ENCODE measurements at places on chromosomes 12 and 14.

DNA sequence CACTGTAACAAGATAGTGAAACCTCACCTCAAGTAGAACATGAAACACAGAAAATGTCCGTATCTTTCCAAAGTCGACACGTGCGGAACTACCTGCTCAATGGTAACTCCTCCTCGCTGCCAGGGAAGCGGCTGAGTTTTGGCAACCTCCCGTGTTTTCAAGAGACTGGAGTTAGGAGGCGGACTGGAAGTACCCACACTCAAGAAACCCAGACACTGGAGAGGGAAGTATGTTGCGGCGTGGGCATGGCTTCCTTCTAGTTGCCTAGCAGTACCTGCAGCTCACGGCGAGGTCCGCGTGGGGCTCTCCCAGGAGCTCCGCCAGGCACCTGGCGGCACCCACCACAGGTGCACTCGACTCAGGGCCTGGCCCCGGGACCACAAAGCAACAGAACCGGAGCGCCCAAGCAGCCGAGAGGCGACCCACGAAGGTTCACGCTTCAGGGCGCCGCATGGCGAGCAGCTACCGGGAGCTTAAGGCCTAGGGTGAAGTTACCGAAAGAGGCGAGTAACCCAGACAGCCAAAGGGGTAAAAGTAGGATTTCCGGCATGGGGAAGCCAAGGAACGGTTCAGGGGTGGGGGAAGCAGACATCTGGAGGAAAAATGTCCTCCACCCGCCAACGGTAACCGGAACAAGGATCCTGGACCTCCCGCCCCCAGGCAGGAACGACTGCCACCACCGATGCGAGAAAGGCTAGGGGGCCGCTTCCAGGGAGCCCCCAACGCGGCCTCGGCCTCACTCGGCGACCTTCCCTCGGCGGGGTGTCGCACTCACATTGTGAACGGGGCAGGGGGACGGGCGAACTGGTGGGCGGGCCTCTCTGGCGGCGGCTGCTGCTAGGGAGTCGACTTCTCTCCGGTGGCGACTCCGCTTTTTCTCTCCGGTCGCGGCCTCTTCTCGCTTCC lies 608 bp downstream of the PTGES3 start:
- peak; percentile 33 for DNase-seq

DNA sequence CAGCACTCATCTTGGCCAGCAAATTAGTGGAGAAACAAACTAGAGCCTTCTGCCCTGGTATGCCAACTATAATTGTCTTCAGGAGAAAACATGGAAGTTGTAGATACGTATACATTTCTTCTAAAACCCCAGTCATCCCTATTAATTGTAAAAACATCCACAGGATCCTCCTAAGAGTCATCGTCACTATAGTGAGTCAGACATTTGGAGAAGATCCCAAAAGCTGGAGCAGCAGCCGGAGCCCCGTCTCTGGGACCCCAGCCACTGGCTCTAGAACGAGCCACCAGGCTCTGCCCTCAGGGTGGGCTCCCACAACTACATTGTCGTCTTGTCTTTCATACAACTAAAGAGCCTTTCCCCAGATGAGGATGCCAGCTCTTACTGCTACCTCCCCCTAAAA lies 15.5 kb downstream of the PRKAB1 start:
- DNase-seq, result no peak

DNA sequence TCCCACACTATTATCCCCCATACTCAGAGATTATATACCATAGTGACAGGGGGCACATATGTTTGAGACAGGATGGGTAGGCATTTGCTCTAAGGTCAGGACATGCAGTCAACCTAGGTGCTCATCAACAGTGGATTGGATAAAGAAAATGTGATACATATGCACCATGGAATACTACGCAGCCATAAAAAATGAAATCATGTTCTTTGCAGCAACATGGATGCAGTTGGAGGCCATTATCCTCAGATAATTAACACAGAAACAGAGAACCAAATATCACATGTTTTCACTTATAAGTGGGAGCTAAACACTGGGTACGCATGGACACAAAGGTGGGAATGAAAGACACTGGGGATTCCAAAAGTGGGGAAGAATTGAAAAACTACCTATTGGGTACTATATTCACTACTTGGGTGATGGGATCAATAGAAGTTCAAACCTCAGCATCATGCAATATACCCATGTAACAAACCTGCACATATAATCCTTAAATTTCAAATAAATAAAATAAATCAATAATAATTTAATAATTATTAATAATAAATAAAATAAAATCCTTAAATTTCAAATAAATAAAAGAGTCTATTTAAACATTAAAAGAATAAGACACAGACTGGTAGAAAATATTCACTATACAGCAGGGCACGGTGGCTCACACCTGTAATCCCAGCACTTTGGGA lies 160.1 kb upstream of the CNOT2 start:
- DNase-seq, result no peak

GRCh38 chr14:22497671-22498093 lies 91.3 kb downstream of the DAD1 start:
- no peak for DNase-seq

DNA sequence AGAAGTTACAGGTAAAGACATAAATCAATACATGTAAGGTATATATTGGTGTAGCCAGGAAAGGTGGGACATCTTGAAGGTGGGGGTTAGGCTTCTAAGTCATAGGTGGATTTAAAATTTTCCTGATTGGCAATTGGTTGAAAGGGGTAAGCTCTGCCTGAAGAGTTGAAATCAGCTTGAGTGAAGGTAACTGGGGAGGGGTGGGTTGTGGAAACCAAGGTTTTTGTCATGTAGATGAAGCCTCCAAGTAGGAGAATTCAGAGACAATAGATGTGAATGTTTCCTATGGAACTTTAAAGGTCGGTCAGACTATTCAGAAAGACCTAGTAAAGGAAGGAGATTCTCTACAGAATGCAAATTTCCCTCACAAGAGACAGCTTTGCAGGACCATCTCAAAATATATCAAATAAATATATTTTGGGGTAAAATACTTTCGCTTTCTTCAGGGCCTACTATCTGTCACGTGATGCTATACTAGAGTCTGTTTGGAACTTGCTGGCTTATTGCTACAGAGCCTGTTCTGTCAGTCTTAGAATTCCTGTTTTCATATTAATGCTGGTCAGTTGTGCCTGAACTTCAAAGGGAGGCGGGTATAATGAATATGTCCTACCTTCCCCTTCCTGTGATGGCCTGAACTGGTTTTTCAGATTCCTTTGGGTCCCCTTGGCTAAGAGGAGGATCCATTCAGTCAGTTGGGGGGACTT lies 20.6 kb upstream of the SPATA7 start:
- DNase-seq, result no peak

DNA sequence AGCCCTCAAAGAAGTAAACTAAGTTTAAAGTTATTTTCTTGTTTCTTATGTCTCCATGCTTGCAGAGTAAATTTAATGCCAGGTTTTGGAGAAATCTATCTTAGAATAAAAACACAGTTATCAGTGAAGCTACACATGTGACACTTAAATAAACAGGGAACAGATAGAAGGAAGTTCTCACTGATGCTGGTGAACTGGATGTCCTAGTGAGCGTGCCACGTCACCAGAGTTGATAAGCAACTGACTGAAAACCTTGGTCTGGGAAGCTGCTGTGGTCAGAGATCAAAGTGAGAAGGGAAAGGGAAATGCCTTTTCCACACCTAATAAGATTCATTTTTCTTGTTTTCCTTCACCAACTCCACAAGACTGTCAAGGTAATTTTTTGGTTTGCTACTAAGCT lies 74.8 kb upstream of the PCED1B start:
- no peak for DNase-seq

- DNase-seq, result peak; percentile 43
Measured at GRCh38 chr12:54431911-54432814, 13.1 kb upstream of the ITGA5 start.

DNA sequence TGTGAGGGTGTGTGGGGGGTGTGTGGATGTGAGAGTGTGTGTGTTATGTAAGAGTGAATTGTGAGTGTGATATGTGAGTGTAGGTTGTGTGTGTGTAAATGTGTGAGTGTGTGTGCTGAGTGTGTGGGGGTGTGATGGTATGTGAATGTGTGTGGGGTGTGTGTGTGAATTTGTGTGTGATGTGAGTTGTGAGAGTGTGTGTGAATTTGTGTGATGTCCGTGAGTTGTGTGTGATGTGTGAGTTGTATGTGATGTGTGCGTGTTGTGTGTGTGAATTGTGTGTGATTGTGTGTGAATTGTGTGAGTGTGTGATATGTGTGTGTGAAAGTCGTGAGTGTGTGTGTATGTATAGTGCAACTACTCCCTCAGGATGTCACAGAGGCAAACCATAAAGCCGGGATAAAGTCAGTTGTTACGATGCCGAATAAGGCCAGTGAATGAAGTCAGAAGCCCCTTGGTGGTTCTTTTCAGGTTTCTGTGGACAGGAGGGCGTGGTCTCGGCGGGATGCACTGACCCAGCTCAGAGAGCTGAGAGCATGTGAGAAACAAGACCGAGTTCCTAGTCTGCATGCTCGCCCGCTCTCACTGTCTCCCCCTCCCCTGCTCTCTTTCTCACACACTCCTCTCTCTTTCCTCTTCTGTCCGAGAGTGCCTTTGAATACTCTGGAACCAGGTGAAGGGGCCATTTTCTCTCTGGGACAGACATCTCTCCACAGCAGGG lies 71.8 kb upstream of the MAX start:
- no peak for DNase-seq

GRCh38 chr12:67200386-67200785 lies 68.8 kb upstream of the CAND1 start:
- no peak for DNase-seq

- DNase-seq, result no peak
Measured at GRCh38 chr14:104591506-104592291, 12.1 kb downstream of the C14orf180 start.

DNA sequence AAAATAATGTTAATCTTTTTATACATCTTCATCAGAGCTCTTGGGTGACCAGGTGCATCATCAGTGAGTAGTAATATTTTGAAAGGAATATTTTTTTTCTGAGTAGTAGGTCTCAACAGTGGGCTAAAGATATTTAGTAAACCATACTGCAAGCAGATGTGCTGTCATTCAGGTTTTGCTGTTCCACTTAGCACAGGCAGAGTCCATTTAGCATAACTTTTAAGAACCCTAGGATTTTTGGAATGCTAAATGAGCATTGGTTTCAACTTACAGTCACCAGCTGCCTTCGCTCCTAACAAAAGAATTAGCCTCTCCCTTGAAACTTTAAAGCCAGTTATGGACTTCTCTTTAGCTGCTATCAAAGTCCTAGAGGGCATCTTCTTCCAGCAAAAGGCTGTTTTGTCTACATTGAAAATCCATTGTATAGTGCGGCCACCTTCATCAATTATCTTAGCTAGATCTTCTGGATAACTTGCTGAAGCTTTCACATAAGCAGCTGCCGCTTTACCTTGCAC lies 24.6 kb downstream of the RIMKLB start:
- DNase-seq, result no peak

- DNase-seq, result no peak
Measured at GRCh38 chr12:52236386-52237050, 3.5 kb downstream of the KRT7 start.

GRCh38 chr12:28955491-28955890 lies 193.6 kb upstream of the FAR2 start:
- no peak for DNase-seq

DNA sequence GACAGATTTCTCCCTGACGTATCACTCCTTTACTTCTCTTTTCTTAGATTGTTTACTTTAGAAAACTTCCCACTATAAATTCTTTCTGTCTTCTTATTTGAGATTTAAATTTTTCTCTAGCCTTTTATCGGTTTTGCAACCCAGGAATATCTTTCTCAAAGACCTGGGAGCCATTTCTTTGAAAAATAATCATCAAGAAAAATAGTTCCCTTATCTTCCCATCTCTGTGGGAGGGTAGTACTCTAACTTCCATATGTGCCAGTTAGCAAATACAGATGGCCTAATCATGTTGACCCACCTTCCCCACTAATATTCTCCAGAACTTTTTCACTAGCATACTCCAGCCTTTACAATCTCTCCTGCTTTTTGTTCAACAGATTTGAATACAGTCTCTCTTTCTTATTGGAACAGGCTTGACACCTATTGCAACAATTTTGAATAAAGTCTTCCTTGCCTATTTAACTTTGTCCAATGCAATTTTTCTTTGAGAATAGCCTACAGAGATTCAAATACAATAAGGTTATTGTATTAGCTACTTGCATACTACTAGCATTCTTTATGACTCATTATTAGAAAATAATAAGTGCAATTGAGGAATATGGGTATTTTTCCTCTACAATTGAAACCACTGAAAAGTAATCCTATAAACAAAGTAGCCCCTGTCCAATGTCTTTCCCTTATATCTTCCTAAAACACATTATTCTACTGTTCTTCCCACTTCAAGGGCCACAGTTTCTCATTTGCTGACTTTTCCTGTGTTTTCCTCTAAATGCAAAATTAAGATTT lies 27.4 kb upstream of the KLRB1 start:
- no peak for DNase-seq

- no peak for DNase-seq
Measured at GRCh38 chr14:100730581-100730980, 3.9 kb downstream of the DLK1 start.

DNA sequence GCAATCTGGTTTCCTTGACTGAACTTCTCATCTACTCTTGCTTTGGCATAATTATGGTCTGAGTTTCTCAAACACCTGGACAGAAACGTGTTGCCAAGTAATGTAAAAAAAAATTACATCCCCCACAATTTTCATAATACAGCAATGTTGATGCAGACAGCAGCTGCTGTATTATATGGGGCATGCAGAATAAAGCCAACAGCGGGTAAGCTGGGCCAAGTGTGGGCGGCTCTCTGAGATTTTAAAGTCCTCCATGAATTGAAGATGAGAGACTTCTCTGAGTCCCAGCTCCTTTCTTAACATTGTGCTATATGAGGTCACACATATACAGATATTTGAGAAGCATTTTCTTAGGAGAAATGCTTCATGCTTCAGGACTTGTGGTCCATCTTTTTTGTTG lies 881.2 kb downstream of the GALC start:
- DNase-seq, result no peak

DNA sequence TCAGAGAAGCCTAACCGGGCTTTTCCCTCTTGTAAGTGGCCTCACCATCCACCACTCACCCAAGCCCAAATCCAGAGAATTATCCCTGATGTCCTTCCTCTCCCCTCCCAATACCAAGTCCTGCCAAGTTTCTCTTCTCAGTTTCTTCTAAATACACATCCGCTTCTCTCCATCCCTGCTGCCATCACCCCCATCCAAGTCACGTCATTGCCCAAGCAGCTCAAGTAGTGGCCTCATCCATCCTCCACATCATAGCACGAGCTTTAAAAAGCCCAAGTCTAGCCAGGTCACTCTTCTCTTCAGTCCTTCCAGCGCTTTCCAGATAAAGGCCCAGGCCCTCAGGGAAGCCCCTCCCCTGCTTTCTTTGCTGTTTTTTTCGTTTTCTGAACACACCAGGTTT lies 25.4 kb downstream of the IL31 start:
- DNase-seq, result no peak

GRCh38 chr12:527241-527640 lies 67.5 kb downstream of the B4GALNT3 start:
- DNase-seq, result no peak

All from activated CD4-positive, alpha-beta T cell treated with anti-CD3 and anti-CD28 coated beads for 24 hours (primary cell).